ENCODE measurements at places on chromosomes 2 and 18. TPM values are rescaled to one million over a fixed set of nuclear protein-coding genes. Genes with fewer than 3 reads are reported as not detected.

The REG1B gene
- polyA plus RNA-seq = not detected

The CDH2 gene
- 85.2 TPM for polyA plus RNA-seq

DNA sequence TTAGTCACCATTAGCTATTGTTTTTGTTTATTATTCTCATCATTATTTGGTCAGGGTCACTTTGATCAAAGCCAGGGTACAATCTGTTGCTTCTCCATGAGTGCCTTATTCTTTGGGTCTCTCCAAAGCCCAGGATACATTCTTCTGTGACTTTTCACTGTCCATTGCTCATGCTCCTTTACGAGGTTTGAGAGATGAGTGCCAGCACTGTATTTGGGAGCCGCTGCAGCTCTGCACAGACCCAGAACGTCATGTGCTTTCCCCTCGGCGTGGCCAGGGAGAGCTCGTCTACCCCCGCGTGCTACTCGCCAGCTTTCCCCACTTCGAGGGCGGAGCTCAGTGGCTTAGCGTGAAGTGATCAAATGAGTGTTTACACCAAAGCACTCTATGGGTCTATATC lies 123.7 kb downstream of the COL6A3 start:
- no peak for DNase-seq

The RFX8 gene
- 1.3 TPM for polyA plus RNA-seq

- DNase-seq = no peak
Measured at GRCh38 chr2:74915743-74916142, 42.7 kb upstream of the POLE4 start.

DNA sequence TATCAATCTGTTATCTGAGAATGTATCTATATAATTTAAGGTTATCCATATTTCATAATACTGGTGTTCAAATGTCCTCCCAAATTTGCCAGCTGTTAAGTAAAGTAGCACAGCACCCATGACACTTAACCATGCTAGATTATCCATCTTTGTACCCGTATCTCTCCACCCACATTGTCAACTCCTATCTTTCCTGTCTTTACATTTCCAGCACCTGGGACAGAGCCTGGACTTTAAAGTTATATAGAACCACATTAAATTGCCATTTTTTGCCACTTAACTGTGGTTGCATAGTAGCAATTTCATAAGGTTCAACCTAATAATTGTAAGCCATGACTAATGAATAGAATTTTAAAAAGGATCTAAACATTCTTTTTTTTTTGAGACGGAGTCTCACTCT lies 226.7 kb downstream of the NCKAP5 start:
- DNase-seq = no peak

The ZSWIM2 gene
- not detected for polyA plus RNA-seq

DNA sequence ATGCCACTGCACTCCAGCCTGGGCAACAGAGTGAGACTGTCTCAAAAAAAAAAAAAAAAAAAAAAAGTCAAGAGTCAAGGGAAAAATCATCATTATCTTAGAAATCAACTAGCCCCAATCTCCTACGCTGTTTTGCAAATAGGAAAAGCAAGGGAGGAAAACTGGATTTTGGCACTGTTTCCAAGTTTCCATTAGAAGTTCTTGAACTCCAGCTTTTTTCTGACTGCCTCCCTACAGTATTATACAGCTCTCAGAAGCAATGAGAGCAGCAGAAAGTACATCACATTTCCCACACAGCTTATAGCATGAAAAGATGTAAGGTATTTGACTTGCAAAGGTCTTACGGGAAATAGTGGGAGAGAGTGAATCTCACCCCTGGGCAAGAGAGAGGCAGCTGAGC lies 127.8 kb downstream of the OSR1 start:
- DNase-seq = no peak

DNA sequence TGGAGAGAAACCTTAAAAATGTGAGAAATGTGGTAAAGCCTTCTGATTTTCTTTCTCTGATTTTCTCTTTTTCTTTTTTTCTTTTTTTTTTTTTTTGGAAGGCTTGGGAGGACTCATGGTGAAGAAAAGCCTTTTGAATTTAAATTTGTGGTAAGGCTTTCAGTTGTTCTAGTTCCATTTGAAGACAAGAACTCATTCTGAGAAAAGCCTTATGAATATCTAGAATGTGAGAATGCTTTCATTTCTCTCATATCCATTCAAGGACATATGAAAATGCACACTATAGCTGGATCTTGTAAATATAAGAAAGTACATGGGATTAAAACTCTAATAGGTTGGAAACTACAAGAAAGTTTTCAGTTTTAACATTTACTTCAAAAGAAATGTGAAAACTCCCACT lies 1045.2 kb upstream of the NRXN1 start:
- no peak for DNase-seq

- no peak for DNase-seq
Measured at GRCh38 chr2:191789796-191790195, 57.1 kb downstream of the CAVIN2 start.

GRCh38 chr2:236865052-236865451 lies 220.6 kb upstream of the COPS8 start:
- no peak for DNase-seq

The CLEC4F gene
- polyA plus RNA-seq = not detected

The BUB1 gene
- polyA plus RNA-seq = 28.7 TPM

DNA sequence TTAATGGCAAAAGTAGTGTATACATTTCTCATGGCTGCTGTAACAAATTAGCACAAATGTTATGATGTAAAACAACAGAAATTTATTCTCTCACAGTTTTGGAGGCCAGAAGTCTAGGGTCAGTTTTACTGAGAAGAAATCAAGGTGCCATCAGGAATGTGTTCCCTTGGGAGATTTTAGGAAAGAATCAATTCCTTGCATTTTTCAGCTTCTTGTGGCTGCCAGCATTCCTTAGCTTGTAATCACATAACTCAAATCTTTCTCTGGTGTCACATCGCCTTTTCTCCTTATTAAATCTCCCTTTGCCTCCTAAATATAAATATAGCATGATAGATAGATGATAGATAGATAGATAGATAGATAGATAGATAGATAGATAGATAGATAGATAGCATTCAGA lies 307.0 kb upstream of the REG3G start:
- DNase-seq = no peak

Data from renal cortex interstitium (tissue), 15 donors.